Amniotic stem cell (primary cell): ENCODE measurements at places on chromosomes 5 and 9.
A peak's percentile ranks its signal among the peaks of the same experiment; 100 is the strongest.

GRCh38 chr5:95261437-95262175, 23.3 kb downstream of the MCTP1 start:
- no peak for DNase-seq

DNA sequence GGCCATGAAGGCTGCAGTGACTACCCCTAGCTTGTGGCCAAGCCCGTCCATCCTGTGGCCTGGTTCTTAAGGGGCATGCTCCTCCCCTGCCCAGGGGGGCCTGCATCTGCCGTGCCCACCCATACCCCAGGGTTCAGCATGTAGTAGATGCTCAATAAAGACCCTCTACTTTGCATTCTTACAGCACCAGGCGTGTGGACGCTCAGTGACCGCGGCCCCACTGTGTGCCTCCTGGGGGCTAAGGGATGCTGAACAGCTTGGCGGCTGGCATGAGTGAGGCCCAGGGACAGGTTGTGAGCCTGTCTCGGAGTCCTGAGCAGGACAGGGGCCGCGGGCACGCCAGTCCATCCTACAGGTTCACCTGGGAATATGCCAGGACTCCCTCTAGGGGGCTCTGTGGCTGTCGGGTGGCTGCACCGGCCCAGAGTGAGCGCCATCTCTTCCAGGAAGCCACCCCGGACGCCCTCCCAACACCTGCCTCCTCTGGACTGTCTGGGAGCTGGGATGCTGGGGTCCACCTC, 9.1 kb downstream of the NOTCH1 start:
- DNase-seq = no peak

DNA sequence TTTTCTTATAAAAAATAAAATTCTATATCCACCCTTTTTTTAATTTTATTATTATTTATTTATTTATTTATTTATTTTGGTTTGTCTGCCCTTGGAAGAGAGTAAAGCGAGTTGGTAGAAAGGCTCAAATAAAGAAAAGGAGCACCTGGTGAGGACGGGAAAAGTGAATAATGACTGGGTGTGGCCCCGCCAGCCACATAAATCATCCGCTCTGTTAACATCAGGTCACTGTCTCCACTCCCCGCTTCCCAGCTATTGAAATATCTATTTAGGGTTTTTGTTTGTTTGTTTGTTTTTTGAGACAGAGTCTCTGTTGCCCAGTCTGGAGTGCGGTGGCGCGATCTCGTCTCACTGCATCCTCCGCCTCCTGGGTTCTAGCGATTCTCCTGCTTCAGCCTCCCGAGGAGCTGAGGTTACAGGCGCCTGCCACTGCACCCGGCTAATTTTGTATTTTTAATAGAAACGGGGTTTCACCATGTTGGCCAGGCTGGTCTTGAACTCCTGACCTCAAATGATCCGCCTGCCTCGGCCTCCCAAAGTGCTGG, 844 bp downstream of the POLR3G start:
- no peak for DNase-seq

DNA sequence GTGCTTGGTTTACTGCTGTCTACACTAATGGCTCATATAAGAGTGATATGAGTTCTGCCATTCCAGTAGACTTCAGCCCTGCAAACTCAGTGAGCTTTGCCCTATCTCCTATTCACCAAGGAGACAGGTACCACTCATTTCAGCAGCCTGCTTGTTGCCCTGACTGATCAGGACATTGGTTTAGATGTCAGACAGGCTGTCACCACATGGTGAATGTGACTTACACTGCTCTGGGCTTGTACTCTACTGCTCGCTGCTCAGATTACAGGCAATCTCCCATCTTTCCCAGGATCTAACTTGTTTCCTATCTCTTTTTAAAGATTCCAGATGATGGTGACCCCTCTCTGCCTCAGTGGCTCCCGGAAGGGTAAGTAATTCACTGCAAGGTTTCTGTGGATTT, 123.3 kb upstream of the RUSC2 start:
- no peak for DNase-seq

DNA sequence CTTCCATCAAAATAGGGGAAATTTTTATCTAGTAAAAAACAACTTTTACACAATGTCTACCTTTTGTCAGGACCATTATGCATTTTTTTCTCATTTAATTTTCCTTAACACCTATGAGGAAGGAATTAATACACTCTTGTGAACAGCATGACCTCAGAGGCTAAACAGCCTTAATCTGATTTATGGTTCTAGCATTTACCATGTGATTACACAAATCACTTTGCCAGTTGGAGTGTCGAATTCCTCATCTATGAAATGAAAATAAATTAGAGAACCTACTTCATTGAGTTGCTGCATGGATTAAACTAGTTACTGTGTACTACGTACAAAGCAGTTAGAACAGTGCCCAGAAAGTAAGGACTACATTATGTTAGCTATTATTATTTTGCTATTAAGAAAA, 187.7 kb upstream of the MPDZ start:
- DNase-seq = no peak

DNA sequence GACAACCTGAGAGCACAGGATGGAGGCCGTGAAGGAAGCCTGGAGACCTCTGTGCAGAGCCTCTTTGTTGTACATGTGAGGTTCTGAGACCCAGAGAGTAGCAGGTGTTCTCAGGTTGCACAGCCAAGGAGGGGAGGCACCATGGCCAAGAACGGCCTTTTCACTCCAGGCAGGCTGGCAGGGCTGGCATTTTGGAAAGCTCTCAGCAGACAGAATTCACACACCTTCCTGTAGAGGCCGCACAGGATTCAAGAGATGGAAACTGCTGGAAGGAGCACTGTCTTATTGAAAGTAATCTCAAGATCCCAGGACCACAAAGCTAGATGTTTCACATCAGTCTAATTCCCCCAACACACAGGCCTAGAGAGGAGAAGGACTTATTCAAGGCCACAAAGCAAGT, 52.8 kb upstream of the XPA start:
- DNase-seq = no peak

GRCh38 chr5:145236983-145237382, 598.2 kb downstream of the PRELID2 start:
- no peak for DNase-seq

GRCh38 chr5:54663866-54664265, 146.3 kb downstream of the SNX18 start:
- DNase-seq = peak; percentile 66
